Epithelial cell of proximal tubule (primary cell): ENCODE measurements at places on chromosomes 6 and 20. TPM values are rescaled to one million over a fixed set of nuclear protein-coding genes. Genes with fewer than 3 reads are reported as not detected.

Gene CLPSL1
- total RNA-seq: not detected in 2 replicates

Gene SLC35F1
- total RNA-seq: 0.43 TPM in 1 of 2 replicates, not detected in the other

Gene SUPT3H
- 11.5 and 21.8 TPM in 2 replicates for total RNA-seq

Gene WFDC2
- total RNA-seq: 14.7 and 53.3 TPM in 2 replicates

Gene SPATS1
- total RNA-seq: not detected in 2 replicates

Gene ADGB
- not detected in 2 replicates for total RNA-seq

Gene LGSN
- total RNA-seq: not detected in 2 replicates

Gene DEFB128
- total RNA-seq: not detected in 2 replicates

GRCh38 chr6:130958468-130958867, 104.6 kb downstream of the EPB41L2 start:
- DNase-seq: no peak

- no peak for DNase-seq
Observed at GRCh38 chr6:145075425-145075824, 659.9 kb downstream of the EPM2A start.

DNA sequence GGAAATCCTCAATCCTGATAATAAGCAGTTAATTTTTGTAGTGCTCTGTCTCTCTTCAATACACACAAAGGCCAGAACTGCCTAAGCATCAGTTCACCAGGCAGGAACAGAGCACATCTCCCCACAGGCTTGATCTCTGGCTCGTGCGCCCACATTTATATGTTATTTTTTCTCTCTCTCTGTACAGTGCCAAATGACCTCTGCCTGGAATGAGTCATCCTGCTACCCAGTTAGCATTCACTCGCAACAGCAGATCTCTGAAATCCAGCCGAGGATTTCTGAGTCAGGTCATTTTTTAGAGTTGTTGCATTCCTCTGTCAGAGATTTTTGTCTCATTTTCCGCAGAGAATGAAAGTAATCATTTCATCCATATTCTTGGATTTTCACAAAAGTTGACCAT, 107.1 kb downstream of the COL12A1 start:
- DNase-seq: peak; percentile 89

GRCh38 chr6:40358473-40359460, 228.4 kb downstream of the LRFN2 start:
- no peak for DNase-seq

GRCh38 chr20:40638414-40638813, 50.6 kb downstream of the MAFB start:
- no peak for DNase-seq

DNA sequence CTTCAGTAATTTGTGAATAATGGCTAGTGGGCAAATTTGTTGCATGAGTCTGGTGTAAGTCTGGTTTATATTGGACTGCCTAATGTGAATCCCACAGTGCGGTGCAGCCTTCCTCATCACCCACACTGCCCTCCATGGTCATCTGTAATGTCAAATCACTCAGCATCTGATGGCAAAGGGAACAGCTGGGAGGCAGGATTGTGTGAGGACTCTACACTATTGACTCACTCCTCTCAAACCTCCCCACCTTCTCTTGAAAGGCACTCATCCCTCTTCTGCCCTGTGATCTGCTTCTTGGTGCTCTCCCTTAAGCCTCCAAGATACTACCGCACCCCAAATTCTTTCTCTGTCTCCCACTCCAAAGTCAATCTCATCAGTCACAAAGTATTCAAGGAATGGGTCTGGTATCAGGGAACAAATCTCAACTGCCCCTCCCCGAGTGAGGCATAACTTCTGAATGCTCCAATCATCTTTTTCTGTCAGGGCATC, 146.0 kb upstream of the BEND6 start:
- DNase-seq: no peak

DNA sequence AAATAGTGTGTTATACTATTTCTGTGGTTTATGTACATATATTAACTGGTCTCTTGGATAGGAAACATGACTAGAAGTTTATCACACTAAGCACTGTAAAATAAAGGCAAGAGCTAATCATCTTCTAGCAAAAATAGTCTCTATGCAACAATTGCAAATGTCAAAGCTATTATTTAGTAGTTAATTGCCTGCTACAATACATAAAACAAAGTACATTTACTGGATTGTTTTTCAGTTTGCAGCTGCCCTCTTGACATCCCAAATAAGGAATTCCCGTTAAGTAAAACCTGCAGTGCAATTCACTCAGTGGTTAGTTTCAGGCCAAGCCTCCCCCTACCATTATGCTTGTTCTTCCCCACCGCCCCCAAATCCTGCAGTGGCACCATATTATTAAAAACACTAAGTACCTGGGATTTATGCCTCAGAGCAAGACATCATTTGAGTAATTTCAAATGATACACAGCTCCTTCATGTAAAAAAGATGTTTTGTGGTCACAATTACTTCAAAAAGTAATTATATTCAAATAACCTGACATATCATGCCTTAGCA, 1.6 kb upstream of the ATP5F1E start:
- DNase-seq: no peak

DNA sequence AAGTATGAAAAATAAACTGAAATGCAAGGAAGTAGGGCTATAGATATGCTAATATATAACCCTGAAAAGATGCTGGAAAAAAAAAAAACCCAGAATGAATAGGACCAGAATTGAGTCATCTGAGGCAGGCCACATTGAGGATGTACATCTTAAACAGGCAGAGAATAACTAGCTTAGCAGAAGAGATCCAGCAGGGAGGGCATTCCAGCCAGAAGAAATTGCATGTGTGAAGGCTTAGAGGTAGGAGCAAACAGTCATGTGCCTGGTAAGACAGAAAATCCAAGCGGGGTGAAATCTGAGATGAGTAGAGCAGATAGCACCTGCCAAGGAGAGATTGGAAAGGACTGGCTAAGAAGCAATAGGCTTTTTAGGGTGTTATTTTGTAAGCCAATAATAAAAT, 2.6 kb downstream of the COL19A1 start:
- no peak for DNase-seq

GRCh38 chr6:131861381-131861780, 53.6 kb downstream of the ENPP1 start:
- no peak for DNase-seq
